ENCODE measurements at places on chromosomes 5 and 9.

DNA sequence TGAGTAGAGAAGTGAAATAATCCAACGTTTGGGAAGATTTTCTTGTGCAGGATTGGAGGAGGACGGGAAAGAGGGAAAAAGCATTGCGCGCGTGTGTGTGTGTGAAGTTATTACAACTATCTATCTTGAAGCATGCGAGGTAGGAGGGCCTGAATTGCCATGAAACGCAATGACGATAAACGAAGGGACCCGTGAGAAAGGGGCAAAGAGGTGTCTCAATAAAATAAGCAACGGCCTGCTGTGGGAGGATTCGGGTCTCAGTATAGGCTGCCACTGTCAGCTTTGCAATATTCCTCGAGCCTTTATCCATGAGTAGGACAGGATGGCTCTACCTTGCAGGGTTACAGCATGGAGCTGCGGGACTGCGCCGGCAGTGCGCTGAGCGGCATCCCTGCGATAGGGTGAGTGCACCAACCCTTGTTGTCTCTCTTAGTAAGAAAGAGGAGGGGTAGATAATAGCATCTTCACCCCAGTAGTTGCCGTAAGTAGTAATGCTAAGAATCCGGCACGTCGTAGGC lies 631 bp upstream of the RCL1 start:
- no peak for DNase-seq

DNA sequence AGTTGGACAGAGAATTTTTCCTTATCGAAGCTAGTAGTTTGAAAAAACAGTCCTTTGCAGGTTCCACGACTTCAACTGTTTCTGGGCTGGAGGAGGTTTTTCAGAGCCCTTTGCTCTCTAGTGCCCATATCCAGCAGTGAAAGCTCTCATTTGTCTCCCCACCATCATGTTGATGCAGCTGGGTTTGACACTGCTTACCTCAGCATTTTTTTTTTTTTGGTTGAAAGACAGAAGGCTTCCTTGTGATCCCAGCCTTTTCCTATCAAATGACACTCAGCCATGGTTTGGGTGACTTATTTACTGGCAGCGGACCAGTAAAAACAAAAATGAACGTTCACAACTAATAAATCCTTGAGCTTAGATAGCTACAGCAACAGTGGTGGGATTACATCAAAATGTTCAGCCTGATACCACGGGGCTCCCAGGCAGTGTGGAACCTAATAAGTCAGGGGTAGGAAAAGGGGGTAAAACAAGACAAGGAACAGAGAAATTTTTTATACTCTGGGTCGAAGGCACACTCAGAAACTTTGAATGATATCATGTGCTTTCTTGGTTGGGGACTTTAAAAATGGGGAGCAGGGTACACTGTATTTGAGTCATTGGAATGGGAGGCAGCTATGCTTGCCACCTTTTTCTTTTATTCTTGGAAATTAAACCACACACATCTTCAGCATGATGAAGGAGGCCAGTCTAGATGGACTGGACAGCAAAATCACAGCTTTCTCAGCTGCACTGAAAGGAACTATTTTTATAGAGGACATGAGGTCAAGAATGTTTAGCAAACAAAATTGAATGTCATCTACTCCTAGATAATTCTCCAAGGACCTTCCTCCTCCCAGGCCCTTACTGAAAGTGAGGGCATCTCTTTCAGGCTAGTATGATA lies 308.9 kb upstream of the MPDZ start:
- DNase-seq, result no peak

GRCh38 chr9:89844535-89844934 lies 239.7 kb downstream of the GADD45G start:
- no peak for DNase-seq

GRCh38 chr5:145681686-145682085 lies 153.5 kb downstream of the PRELID2 start:
- DNase-seq, result no peak

- no peak for DNase-seq
Measured at GRCh38 chr5:42021923-42022322, 96.8 kb downstream of the FBXO4 start.

DNA sequence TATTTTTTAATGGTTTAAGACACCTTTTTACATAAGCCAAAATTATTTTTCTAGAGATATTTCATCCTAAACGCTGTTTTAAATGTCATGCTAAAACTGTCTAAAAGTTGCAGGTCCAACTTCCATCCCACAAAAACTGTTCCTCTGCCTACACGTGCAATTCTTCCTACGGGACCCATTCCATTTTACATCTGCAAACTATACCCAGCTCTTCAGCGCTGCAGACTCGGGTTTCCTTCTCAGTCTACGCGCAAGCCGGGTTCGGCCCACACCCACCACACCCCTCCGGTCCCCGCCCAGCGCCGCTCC lies 8.7 kb downstream of the RANBP6 start:
- no peak for DNase-seq

- no peak for DNase-seq
Measured at GRCh38 chr5:1564182-1564748, 40.5 kb upstream of the LPCAT1 start.

GRCh38 chr5:43152946-43153345 lies 32.2 kb downstream of the ZNF131 start:
- no peak for DNase-seq

DNA sequence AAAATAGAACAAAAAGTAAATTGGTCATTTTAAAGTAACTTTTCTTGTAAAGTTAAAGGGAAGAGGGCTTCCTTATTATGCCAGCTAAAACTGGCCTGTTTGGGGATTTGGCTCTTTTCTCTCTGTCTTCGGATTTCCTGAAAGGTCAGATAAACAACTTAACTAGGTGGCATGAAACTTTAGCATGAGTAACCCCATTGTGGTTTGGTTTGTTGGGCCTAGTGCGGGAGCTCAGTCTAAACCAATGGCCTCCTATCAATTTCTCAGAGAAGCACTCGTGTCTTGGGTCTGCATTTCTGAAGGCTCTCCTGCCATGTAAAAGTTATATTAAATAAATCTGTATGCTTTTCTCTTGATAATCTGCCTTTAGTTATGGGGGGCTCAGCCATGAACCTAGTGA lies 48.5 kb upstream of the ANKH start:
- DNase-seq, result no peak

- peak; percentile 22 for DNase-seq
Measured at GRCh38 chr9:135215571-135216161, 128.2 kb downstream of the OLFM1 start.

- no peak for DNase-seq
Measured at GRCh38 chr5:179296150-179296821, 49.0 kb downstream of the ADAMTS2 start.

DNA sequence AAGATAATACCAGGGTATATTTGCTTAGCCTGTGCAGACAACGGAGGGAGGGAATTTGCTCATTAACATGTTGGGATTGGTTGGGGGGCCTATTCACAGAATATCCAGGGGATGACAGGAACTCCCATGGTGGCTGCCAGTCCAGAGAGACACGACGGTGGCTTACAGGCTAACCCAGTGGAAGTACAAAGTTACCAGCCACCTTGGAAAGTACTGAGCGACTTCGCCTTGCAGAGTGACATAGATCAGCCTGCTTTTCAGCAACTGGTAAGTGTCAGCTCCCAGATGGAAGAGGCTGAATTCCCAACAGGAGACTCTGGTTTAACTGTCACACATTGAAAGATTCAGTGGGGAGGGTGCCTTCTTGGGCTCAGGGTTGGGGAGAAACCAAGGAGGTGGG lies 7.9 kb downstream of the ISL1 start:
- no peak for DNase-seq

GRCh38 chr9:26426551-26427131 lies 466.0 kb downstream of the CAAP1 start:
- DNase-seq, result no peak

DNA sequence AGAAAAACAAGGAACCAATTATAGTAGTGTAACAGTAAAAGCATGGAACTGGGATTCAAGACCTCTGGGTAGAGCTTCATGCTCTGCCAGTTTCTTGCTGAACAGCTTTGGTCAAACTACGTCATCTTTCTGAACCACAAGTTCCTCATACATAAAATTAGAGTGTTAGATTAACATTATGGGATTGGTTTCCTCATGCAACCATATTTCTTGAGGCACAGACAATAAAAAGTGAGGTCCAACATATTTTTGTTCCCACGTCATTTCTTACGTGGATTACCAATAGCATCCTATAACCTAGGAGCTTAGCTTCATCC lies 354.8 kb downstream of the TMEM232 start:
- DNase-seq, result no peak

GRCh38 chr9:115717711-115718173 lies 435.8 kb upstream of the PAPPA start:
- no peak for DNase-seq

DNA sequence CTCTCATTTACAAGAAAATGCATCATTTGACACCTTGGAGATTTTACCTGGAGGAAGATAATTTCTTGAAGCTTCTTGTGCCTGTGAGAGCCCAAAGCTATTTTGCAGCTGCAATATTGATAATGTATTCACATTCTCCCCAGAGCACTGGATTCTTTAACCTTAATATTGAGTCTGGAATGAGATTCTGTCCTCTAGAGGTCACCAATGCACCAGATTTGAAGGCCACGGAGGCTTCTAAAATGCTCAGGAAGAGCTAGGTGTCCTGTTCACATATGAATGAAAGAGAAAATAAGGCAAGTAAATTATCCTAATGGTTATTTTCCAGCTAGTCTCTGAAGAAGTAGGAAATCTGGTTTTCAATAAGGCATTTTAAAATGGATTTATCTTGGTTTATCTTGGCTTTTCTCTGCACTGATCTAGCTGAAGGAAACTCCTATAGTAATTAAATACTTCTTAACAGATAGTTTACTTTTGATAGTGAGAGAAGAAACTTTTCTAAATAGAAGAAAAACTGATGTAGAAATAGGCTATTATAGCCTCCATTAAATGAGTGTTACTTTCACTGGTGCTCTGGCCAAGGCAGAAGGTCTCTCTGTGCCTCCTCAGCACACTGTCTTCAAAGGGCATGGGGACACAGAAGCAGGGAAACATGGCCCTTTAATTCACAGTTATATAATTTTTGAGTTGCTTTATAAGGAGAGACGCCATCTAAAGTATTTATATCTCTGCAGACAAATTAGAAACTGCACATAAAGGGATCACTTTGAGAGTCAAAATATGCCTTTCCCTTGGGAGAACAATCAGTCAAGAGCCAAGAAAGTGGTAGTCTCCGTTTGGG lies 297.0 kb upstream of the ACTBL2 start:
- DNase-seq, result peak; percentile 78

DNA sequence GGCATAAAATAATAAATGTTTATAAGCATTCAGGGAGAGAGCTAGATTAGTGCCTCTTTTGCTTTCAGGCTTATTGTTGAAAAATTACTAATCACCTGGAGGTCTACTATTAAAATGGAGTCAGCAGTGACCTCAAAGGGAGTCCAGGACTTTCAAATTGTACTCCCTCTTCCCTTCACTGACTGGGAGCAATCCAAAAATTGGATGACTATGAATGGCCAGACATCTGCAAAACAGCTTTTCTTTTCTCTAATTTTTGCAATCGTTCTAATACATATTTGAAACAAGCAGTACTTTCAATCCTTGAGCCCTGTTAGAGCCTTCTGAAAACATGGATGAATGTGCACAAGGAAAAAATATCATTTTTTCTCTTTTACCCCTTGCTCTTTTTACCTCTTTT lies 461.8 kb downstream of the TMEM232 start:
- DNase-seq, result peak; percentile 48

DNA sequence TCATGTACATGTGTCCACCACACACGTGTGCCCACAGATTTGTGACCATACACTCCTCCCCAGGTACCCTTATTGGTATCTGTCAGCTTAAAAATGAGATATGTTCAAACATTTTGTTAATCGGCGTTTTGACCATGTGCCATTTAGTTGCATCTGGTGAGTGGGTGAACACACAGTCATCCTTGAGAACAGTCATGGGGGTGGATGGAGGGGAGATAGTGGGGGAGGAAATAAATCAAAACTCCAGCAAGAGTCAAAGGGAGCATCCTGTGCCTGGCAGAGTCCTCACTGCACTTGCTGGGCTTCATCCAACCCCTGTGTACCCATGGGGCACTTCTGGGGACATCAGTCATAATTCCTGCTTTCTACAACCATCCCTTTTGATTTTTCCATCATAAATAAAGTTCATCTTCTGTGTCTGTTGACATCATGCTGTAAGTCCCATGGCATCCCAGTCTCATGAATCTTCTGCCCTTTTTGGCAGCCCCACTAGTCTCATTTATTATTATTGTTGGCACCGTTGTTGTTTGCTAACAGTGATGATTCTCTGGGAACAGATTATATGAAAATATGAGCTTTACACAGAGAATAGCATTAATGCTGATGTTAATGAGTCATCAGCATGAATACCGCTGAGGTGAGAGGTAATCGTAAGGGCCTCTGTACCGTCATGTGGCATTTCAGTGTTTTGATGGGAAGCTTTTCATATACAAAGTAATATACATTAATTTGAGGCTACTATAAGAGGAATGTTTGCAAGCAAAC lies 24.4 kb upstream of the CLK4 start:
- no peak for DNase-seq

DNA sequence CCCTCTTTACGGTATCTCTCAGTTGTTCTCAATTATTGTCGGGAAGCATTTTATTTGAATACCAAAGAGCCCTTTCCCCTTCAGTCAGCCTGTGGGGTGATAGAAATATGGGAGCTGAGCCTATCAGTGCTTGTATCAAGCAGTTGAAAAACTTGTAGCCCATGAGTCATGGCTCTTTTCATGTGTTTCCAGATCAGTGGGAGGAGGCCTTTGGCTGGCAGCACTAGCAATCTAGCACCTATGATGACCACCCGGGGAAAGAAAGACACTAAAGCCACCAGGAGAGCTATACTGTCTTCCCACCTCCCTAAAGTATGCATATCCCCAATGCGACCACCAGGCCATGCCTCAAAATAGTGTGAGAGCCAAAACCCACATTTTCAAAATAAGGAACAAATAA lies 696.9 kb upstream of the C9orf72 start:
- no peak for DNase-seq

GRCh38 chr5:55982957-55983381 lies 11.8 kb downstream of the IL6ST start:
- no peak for DNase-seq

DNA sequence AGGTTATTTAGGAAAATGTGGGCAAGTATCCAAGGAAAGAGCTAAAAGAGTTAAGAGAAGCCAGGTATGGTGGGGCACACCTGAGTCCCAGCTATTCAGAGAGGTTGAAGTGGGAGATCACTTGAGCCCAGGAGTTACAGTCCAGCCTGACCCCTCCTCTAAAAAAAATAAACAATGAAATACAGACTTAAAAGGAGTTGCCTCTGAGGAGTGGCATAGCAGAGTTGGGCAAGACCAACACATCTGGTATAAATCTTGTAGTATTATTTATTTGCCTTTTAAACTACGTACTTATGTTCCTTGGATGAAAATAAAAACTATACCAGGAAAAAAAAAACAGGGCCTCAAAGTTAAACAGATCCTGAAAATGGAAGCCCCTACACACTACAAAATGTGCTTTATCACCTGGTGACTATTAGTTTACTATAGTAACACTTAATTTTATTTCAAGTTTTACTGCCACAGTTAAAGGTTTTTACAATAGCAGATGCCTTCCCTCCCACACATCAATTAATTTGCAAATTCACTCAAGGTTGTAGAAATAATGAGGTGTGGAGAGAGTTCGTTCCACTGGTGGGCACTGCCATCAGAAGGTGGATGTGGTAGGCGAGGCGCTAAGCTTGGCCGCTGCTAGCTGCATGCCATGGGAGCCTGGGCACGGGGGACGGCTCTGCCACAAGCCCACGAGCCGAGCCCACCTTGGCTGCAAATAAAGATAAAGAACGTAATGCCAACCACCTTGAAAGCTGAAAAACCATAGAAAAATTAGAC lies 48.0 kb downstream of the MED27 start:
- DNase-seq, result no peak

GRCh38 chr9:126734877-126735276 lies 70.0 kb upstream of the ZBTB43 start:
- no peak for DNase-seq

- no peak for DNase-seq
Measured at GRCh38 chr9:35481347-35481975, 8.4 kb upstream of the RUSC2 start.
